Stimulated activated CD4-positive, alpha-beta T cell treated with anti-CD3 and anti-CD28 coated beads, Interleukin-4, amount 100 ng/mL, for 1 hour (primary cell): ENCODE measurements at places on chromosomes 4 and X.

- DNase-seq, result peak; percentile 80
Observed at GRCh38 chr4:48906206-48907173, at the start of gene OCIAD2. Gene OCIAD2 (minus strand): TSS chr4:48906774. CDS start chr4:48904549, 2,225 bp downstream.

GRCh38 chr4:99986792-99987191 lies 36.7 kb upstream of the H2AZ1 start:
- no peak for DNase-seq

- no peak for DNase-seq
Observed at GRCh38 chr4:148004228-148004857, 272.5 kb downstream of the ARHGAP10 start.

- DNase-seq, result no peak
Observed at GRCh38 chr4:143921181-143921580, 15.8 kb upstream of the GYPE start.

DNA sequence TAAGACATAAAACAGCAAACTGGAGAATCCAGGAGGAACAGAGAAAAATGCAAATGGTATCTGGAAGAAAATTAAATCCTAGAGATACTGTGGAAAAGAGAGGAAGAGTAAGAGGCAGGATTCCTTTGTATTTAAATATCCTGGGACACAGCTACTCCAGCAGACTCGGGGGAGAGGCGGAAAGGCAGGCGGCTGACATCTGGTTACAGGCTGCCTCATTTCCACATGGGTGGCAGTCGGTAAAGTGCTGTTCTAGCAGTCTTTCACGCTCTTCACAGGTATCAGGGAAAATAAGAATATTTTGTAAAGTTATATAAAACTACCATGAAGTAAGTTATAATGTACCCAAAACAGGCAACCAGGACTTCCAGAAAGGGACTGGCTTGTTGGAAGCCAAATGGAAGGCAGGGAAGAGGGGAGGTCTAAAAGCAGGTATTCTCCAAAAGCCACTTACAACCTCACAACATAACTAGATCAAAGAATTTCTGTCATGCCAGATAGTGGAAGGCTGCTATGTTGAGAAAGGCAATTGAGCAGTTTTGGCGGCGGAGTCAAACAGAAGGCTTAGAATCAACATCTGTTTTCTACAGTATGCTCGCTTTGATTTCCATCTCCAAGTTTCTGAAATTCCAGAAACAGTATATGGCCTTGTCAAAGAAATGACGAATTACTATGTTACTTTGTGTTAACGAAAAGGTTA lies 1.3 kb upstream of the TIGD2 start:
- no peak for DNase-seq

- no peak for DNase-seq
Observed at GRCh38 chrX:17542123-17542522, 167.1 kb downstream of the NHS start.

DNA sequence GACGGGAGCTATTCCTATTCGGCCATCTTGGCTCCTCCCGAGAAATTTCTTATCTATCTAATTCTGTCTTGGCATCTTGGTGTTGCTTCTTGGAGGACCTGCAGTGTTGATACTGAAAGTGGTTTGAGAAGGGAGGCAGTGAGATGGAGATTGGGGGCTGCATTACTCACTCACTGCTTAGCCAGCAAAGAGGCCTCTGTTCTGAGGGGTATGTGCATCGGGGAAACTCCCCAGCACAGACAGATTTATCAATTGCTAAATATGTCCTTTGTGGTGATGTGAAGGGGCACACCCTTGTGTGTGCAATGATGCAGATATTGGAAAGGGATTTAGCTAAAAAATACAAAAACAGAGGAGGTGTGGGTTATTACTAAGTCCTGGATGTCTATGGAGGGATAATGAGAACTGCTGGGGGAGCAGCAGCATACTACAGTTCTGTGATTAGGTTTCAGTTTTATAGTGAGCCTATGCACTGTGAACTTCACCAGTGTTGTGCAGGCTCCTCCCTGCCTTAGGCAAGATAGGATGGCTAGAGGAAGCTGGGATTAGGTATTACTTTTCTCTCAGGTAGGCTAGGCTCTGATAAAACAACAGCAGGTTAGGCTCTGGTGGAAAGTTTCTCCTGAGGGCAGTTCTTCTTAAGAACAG lies 279.0 kb downstream of the HS3ST1 start:
- DNase-seq, result no peak

GRCh38 chrX:36198575-36198974 lies 279.0 kb downstream of the CFAP47 start:
- no peak for DNase-seq

DNA sequence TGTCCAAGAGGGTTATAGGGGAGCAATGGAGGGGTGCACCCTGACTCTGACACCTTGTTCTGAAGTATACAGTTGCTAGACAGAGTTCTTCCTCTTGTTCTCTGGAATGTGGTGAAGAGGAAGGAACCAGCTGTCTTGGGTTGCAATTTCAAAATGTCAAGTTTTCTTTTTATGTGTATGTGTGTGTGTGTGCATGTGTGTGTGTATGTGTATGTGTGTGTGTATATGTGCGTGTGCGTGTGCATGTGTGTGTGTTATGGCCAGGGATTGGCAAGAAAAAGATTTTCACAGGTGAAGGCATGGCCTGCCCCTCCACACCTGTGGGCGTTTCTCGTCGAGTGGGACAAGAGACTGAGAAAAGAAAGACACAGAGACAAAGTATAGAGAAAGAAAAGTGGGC lies 81.6 kb upstream of the ADGRA3 start:
- DNase-seq, result no peak

DNA sequence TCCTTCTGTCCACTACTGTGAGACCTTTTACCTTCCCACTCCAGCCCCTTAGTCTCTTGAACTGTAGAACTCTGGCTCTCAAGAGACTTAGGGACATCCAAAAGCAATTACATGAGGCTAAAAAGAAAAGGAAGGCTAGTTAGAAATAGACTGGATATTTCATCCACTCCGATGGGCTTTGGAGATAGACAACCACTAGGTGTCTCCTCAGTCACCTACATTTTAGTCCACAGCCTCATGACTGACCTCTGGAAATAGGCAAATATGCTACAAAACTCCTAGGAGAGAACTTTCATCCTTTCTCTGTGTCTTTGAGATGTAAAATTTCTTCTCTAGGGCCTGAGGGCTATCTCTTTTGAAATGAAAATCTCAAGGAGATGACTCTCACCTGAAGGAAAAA lies 45.1 kb upstream of the LAMP2 start:
- DNase-seq, result no peak

DNA sequence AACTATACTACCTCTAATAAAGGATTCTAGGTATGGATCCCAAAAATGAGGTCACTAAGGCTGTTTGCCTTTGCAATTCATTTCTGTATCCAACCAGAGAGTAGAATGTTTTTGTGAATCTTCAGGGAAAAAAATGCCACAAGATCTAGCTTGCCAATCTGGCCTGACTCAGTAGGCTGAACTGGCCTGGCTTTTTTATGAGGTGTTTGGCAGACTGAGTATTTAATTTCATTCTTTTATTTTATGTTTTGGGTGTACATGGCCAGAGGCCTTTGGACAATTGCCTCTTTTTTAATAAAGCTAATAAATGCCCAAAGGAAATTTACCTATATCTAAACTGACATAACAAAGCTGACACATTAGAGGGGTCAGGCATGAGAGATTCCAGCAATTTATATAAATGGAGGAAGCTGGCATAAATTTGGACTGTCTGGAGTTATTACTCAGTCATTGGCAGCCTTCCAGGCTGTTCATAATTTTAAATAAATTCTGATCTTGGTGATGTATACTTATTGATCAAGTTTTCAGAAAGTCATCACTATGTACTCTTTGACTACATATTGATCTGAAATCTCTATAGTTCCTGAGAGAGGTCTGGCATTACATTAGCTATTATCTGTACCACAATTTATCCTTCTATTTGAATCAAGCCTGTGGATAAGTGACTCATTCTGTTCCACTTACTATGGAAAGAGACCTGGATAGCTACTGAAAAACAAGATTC lies 376.4 kb upstream of the NOCT start:
- DNase-seq, result no peak

DNA sequence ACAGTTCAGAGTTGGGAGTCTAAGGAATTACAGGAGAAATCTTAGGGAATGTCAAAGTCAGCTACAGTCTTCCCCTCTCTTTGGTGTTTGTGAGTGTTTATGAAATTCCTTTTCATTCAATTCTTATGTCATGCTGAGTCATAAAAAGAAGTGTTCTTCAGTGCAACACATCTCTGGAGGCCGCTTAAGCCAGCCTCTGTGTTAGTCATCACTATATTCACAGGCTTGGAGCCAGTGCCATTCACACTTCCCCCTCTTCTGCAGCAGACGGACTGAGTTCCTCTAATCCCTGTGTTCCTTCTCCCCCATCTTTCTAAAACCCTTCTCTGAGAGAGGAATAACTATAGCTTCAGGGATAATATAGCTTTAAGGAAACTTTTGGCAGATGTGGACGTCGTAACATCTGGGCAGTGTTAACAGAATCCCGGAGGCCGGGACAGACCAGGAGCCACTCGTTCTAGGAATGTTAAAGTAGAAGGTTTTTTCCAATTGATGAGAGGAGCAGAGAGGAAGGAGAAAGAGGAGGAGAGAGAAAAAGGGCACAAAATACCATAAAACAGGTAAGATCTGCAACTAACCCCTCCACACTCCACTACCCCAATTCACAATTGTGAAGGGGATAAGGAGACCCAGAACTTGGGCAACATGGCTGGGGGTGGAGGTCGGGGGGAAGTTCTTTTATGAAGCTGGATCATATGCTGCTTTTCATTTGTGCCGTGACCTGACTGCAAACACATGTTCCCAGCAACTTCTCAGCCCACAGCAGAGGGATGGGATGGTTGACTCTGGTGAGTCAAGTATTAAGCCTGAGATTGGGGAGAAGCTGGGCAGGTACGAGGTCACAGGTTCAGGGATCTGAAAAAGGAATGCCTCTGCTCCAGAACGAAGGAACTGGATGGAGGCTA lies at the start of gene SRPX2:
Gene SRPX2 (plus strand): TSS at position 244 of the 905 bp plus-strand sequence. CDS start 2,124 bp downstream, outside the sequence.
- DNase-seq, result no peak

GRCh38 chr4:173332963-173333657 lies 1.0 kb downstream of the HMGB2 start:
- DNase-seq, result no peak

- no peak for DNase-seq
Observed at GRCh38 chr4:82780752-82781231, 17.8 kb downstream of the SCD5 start.

DNA sequence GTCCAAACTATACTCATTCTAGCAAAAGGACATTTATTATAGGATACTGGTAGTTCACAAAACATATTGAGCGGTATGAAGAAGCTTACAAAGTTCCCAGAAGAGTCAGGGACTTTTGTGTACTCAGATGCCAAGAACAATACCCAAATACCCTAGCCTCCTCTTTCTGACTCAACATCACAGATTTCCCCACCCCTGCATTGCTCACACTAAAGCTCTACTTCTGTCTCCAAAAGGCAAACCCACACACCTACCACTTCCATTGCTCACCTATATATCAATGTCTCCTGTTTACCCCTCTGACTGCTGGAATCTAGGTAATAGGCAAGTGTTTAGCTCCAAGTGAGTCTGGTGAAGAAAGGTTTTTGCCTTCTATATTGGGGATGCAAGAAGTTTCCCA lies 100.7 kb upstream of the HCCS start:
- DNase-seq, result no peak

GRCh38 chr4:156983366-156983765 lies 11.8 kb upstream of the PDGFC start:
- DNase-seq, result no peak

GRCh38 chrX:150062292-150063137 lies 124.2 kb upstream of the EOLA2 start:
- no peak for DNase-seq

DNA sequence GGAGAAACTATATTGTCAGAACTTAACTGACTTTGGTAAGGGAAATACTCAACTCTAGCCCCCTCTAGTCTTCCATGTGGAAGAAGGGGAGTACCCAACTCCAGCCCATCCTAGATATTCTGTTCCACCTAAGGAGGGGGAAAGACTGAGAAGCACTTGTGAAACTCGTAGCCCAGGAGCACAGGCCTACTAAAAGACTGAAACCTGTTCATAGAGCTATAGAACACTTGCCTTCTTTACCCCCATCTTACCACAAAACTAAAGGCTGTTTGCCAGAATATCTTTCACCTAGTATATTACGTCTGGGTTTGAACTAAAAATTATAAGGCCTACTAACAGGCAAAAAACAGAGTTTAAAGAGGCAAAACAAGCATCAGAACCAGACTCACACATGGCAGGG lies 15.5 kb downstream of the CLDN22 start:
- no peak for DNase-seq

DNA sequence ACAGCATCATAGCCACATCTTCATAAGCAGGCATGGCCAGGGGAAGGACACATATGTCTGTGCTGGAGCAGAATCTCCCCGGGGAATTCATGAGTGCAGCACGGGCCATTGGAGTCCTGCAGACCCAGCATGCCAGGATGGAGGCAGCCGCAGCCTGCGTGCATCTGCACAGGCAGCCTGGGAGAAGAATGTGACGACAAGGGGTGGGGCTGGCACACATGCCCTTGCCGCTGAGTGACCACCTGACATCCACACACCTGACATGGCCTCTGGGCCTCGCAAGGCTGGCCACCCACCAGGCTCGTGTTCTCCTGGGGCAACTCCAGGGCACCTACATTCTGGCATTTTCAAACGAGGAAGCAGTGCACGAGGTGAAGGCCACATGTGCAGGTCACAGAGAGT lies 66.2 kb upstream of the AFAP1 start:
- no peak for DNase-seq

- DNase-seq, result no peak
Observed at GRCh38 chr4:2083116-2083825, 24.1 kb downstream of the NAT8L start.

- no peak for DNase-seq
Observed at GRCh38 chrX:130166503-130166777, 799 bp upstream of the AIFM1 start.

DNA sequence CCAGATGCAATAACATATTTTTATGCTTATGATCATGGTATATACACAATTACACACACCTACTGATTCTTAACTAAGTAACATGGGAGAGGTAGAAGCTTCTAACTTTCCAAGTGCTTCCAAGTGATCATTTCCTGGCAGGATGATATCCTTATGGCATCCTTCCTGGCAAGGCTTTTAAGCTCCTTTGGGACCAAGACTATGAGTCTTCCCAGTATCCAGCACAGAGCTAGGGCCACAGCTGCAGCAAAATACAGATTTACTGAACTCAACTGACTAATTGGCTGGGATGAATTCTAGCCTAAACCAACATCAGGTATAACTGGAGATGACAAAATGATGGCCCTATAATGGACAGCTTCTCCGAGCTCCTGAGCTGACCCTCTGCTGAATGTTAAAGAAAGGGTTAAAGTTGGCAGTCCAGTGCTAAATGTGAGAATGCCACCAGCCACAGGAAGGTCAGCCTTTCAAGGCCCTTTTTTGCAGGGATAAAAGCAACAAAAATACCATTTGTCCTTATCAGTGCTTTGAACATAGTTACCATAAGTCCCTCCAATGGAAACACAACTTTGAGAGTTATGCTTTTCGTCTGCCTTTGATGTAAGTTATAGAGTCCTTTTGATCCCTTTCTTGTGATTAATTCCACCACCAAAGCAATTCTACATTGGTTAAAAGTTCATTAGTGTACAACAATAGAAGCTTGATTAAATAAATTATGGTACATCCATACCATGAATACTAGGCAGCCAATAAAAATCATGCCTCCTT lies 73.4 kb downstream of the MGST2 start:
- DNase-seq, result no peak

- no peak for DNase-seq
Observed at GRCh38 chrX:119325456-119325855, 73.7 kb upstream of the SLC25A43 start.

- no peak for DNase-seq
Observed at GRCh38 chrX:16975233-16975632, 28.8 kb downstream of the REPS2 start.
